ENCODE measurements at places on chromosomes 13 and 19.

DNA sequence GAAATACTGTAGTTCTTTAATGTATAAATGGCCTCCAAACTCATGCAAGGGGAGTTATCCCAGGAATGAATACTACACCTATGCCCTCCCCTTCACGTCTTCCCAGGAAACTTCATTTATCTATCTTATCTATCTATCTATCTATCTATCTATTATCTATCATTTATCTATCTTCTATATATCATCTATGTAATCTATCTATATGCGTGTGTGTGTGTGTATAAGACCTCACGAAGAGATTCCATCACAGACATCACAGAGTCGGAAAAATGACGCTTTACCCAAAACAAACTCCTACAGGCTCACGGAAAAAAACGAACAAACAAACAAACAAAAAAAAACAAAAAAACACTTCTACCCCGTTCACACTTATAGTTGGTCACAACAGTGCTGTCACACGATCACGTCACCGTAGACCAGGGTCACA, 486 bp downstream of the ZNF529 start:
- DNase-seq, result peak; percentile 75

GRCh38 chr13:99688776-99689175, 187.5 kb downstream of the TM9SF2 start:
- no peak for DNase-seq

DNA sequence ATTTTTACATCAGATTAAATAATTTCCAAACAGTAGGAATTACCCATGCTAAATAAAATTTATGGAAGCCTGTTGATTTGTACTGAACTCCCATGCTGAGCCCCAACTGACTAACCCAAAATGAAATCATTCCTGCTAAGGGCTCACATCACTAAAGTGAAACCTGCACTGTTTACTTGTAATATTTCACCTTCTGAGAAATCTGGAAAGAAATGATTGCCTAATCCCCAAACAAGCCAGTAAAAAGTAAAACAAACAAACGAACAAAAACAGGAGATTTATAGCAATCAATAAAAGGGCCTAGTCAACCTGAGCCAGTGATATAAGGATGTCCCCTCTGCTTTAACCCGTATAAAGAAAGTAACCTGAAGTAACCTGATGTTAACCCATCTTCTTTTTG, 1599.8 kb downstream of the OLFM4 start:
- DNase-seq, result no peak

- no peak for DNase-seq
Measured at GRCh38 chr13:60226507-60226906, 62.8 kb upstream of the DIAPH3 start.

- DNase-seq, result no peak
Measured at GRCh38 chr13:98405107-98405571, 171.8 kb downstream of the STK24 start.

DNA sequence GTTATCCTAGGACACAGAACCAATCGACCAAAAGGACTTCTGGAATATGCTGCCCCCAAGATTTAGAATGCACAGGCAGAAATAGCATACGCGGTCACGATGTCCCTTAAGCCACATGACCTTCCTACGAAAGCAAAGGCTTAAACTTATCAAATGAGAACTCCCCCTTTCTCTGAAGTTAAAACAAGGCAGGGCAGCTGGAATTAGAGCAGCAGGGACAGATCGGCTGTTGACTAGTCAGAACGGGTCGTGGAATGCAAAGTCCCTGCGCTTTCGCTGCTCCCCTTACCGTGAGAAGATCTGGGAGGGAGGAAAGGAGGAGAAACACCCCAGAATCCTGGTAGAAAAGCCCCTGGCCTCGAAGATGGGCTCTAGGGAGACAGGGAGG, 799 bp upstream of the USPL1 start:
- DNase-seq, result peak; percentile 81

DNA sequence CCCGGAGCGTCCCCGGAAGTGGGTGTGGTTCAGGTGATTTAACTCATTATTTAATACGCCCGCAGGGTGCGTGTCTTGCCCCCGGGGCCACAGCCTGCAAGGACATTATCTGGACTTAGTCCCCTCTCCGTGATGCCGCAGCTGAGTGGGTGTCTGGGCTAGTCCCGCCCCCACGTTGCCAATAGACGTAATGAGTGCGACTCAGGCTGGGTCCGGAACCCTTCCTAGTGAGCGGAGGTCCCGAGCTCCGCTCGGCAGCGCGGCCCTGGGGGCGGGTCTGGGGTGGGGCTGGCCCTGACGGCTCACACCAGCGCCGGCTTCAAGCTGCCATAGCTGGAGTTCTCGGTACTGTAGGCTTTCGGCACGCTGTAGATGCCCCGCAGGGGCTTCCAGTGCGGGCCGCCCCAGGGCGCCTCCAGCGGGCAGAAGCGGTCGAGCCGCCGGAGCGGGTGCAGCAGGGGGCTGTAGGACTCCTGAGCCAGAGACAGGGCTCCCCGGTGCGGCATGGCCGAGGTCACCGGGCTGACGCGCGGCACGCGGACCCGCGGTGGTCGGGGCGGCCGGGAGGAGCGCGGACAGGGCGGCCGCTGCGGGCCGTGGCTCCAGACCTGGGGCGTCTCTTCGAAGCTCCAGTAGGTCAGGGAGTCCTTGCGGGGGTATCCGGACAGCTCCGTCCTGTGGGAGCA, 918 bp upstream of the LHB start:
- peak; percentile 77 for DNase-seq

DNA sequence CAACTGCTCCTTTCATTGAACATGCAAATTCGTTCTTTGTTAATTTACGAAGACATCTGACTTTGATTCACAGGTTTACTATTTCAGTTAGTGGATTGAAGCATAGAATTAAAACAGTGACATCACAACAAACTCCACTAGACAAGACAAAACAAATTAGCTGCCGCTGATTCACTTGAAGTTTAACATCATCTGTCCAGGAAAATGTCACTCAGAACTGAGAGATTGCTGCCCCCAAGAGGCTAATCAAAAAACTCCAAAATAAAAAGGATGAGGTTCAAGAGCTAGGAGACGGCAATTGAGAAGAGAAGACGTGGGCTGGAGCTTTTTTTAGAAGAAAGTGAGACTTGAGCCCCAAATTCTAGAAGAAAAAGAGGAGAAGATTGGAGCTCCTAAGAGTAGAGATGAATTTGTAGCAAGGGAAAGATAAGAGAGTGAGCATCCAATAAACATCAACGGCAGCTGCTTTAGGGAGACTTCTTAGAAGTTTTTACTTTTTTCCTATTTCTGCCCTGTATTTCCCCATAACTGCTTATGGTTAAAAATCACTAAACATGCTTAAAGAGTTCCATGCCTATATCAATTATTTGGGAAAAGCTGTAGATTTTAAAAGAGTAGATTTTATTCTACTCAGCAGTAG, 40.8 kb upstream of the TPP2 start:
- peak; percentile 39 for DNase-seq
